T-helper 9 cell (primary cell): ENCODE measurements at places on chromosomes 7 and 10.

DNA sequence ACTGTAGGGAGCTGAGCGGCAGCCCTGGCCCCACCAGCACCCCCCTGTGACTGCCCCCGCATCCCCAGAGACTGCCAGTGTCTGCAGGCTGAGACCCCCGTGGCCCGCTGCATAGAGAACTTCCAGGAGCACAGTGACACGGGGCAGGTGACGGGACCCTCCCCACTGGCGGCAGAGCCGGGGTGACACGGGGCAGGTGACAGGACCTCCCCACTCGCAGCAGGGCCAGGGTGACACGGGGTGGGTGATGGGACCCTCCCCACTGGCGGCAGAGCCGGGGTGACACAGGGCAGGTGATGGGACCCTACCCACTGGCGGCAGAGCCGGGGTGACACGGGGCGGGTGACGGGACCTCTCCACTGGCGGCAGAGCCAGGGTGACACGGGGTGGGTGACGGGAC lies 2.3 kb downstream of the GPER1 start:
- no peak for DNase-seq

GRCh38 chr7:2892549-2892948 lies 48.4 kb upstream of the GNA12 start:
- no peak for DNase-seq

- no peak for DNase-seq
These were observed 167.0 kb upstream of the PITRM1 start for GRCh38 chr10:3339531-3339950.

GRCh38 chr7:154672659-154673415 lies 330.1 kb downstream of the PAXIP1 start:
- no peak for DNase-seq

GRCh38 chr10:69656742-69657269 lies 26.8 kb downstream of the FAM241B start:
- no peak for DNase-seq
